ENCODE measurements at places on chromosomes 5 and 9. TPM values are rescaled to one million over a fixed set of nuclear protein-coding genes. Genes with fewer than 3 reads are reported as not detected.

Gene ISL1
- not detected for total RNA-seq

Gene IL13
- total RNA-seq: under 0.01 TPM

Gene N4BP3
- under 0.01 TPM for total RNA-seq

Gene CHSY3
- 8.8 TPM for total RNA-seq

Gene C5orf58
- total RNA-seq: not detected

Gene ANKRD20A1
- total RNA-seq: not detected

Gene C6
- total RNA-seq: 0.37 TPM

Gene MARCOL
- total RNA-seq: not detected
